Frontal cortex (tissue), 4 donors: ENCODE measurements at places on chromosomes 11 and 22.
A peak's percentile ranks its signal among the peaks of the same experiment; 100 is the strongest.

GRCh38 chr11:75474878-75475766, 42.1 kb upstream of the KLHL35 start:
- DNase-seq = no peak

GRCh38 chr22:24137595-24137994, 43.7 kb upstream of the SUSD2 start:
- no peak for DNase-seq

GRCh38 chr11:86765203-86765602, 35.1 kb upstream of the PRSS23 start:
- no peak for DNase-seq

- no peak for DNase-seq
Measured at GRCh38 chr22:36986242-36986821, 32.9 kb downstream of the TST start.

DNA sequence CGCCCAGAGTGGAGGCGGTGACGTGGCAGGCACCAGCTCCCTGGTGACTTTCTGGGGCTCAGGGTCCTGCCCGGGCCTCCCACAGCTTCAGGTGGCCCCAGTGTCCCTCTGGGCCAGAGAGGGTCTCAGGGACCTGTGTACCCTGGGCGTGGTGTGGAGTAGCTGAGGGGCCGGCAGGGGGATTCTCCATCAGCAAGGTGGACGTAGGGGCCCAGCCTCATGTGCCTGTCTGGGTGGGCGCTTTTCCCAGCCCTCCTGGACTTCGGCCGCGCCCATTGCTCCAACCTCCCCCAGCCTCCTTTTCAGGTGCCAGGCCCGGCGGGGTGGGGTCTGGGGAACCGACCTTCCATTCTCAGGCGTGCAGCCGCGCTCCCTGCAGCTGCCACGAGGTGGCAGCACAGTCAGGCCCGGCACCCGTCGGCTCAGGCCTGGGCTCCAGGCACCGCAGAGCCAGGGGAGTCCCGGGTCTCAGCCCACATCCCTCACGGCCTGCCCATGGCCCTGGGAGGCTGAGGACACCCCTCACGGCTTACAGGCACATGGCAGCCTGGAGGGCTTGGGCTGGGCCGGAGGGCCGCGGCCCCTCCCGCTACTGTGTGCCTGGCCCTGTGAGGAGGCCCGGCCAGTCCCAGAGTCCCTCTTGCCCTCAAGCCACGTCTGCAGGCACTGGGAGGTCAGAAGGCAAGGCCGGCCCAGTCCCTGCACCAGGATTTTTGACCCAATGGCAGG, 19.9 kb upstream of the MUC5B start:
- DNase-seq = peak; percentile 86

GRCh38 chr11:131372234-131372962, 2.0 kb downstream of the NTM start:
- DNase-seq = no peak

- no peak for DNase-seq
Measured at GRCh38 chr11:28144808-28145207, 36.6 kb downstream of the METTL15 start.

DNA sequence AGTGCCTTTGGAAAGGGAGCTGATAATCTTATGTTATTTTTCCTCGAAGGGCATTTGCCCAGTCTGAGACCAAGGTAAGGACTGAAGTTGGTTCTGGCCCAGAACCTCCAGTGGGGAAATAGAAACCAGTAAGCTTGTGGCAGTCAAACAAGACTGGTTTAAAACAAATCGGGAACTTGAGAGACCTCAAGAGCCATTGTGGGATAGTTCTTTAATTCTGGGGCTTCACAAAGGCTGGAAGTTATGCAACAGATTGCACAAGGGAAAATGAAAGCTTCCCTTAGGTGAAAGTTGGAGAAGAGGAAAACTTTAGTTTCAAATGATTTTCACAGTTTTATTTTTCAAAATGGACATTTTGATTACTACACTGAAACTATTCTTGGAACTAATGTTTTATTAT, 33.5 kb upstream of the RAB38 start:
- DNase-seq = no peak

DNA sequence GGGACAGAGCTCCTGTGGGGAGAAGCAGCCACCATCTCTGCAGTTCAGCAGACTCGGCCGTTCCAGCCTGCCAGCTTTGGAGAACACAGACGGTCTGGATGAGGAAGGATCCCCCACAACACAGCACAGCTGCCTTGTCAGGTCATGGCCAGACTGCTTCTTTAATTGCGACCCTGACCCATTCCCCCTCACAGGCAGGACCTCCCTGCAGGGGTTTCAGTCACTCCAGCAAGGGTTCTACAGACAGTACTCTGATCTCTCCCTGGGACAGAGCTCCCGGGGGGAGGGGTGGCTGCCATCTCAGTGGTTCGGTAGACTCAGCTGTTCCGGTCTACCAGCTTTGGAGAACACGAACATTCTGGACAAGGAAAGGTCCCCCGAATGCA, 173.5 kb downstream of the TTC28 start:
- no peak for DNase-seq

- no peak for DNase-seq
Measured at GRCh38 chr11:116255321-116255953, 517.4 kb downstream of the BUD13 start.

DNA sequence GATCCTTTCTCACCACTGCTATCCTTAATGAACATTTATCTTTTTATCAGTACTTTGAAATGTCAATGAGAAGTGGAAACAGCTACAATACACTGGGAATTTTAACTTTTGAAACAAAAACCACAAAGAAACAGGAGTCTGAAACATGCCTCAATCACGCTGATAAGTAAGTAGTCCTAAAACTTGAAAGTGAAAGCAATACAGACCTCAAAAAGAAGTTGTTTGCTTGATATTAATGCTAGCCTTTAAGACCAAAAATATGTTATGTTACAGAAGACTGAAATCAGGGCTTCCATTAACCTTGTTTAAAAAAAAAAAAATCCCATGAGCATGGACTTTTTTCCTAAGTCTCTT, 21.3 kb downstream of the PHF21A start:
- no peak for DNase-seq

DNA sequence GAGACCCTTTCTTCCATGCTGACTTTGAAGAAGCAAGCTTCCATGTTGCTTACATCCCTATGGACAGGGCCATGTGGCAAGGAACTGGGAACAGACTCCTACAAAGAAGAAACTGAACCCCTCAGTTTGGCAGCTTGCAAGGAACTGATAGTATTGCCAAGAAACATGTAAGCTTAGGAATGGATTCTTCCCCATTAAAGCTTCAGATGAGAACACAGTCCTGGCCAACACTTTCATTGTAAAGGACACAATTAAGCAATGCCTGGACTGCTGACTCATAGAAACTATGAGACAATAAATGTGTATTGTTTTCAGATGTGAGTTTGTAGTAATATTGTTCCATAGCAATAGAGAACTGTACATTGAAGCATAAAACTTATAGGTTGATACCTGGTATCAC, 82.4 kb downstream of the AASDHPPT start:
- DNase-seq = no peak

GRCh38 chr11:96126917-96127595, 203.1 kb upstream of the MTMR2 start:
- DNase-seq = no peak

DNA sequence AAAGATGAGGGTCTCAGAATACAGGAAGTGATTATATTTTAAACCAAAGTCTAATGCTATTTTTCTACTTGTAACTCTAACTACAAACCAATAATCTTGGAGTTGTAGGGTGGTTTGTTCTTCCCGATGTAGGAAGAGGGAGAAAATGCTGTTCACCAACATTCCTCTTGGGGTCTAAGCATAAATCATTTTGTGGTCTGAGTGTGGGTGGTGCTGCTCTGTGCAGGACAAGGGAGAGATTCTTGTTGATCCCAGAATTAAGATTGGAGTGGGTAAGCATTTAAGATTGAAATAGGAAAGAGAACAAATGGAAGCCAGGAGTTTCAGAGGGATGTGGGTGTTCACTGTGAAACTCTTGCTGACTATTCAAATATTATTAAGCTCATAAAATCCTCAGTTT, 38.6 kb upstream of the MMP13 start:
- no peak for DNase-seq

DNA sequence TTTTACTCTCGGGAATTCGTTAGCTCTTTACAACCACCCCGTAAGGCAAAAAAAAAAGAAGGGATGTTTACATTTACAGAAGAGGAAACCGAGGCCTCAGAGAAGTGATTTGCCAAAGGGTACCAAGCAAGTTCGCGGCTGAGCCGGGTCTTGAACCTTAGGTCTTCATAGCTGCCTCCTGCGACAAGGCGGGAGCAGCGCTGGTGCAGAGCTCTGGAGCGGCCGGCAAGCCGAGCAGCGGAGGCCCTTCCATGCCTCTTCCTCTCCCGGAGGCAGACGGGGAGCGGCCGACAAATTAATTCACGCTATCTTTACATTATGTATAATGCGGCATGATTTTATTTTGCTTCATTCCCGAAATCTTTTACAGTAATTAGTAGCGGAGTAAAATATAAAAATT, 536.3 kb downstream of the INSC start:
- DNase-seq = no peak

GRCh38 chr11:78311702-78312371, 105.8 kb downstream of the GAB2 start:
- no peak for DNase-seq

DNA sequence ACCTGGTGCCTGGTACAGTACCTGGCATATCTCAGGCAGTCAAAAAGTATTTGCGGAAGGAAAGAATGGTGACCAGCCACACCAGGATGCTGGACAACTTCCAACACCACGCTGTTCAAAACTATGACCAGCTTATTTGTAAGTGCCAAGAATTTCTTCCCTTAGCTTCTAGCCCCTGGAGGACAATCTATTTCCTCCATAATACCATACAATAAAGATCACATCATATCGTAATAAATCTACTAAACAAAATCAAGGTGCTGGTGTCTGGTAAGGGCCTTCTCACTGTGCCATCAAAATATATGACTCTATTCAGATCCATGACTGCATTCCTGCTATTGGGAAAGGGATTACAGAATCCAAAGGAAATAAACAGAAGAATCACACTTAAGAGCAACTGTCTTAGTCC, 51.5 kb downstream of the ALG9 start:
- DNase-seq = no peak

DNA sequence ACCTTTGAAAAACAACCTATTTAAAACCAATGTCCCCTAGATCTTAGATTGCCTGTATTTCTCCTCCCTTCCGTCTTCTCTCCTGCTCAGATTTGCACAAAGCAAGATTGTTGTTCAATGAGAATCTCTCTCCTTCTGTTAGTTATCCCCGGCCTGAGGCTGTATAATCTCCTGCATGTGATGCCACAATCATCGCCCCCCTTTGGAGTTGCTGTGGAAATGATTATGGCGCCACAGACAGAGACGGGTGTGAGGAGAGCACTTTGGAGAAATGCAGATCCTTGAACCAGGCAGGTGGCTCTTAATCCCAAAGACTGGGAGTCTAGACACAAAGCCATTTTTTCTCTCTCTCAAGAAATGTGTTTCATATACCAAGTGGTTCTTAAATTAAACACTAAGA, 941.3 kb downstream of the OPCML start:
- no peak for DNase-seq

DNA sequence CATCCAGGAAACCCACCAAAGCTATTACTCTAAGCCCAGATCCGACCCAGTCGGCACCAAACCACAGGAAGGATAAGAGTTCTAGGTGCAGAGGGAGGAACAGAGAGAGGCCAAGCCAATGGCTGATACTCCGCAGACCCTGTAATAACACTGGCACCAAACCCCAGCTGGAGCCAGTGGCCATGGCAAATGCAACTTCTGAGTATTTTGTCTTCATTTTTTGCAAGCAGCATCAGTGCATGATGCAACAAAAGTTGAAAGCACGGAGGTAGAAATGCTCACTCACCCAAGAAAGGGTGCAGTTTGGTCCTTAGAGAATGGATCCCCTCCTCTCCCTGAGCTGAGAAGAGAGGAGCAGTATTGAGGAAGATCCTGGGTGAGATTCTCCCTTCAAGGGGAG, 2.8 kb downstream of the TMEM121B start:
- no peak for DNase-seq

DNA sequence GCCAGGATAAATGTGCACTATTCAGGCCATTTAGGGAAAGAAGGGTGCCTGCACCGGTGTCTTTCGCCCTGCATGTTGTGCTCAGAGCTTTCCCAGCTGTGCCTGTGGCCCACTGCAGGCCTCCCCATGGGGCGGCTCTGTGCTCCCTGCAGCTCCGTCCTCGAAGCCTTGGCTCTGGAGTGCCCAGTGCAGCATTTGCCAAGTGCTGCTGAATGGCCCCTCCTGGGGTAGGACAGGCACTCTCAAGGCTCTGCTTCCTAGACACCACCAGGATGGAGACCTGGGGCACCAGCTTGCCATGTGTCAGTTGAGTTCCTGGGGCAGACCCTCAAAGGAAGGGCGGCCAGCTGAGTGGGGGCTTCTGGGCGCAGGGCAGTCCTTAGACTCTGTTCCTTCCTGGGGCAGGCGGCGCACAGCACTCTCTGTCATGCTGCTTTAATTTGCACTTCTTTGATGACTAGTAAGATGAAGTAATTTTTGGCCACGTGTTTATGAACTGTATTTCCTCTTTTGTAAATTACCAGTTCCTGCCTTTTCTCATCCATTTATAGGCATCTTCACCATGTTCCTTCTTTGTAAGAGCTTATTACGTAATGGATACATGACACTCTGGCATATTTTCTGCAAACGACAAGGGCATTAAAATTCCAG, 32.1 kb upstream of the GNB1L start:
- DNase-seq = no peak

DNA sequence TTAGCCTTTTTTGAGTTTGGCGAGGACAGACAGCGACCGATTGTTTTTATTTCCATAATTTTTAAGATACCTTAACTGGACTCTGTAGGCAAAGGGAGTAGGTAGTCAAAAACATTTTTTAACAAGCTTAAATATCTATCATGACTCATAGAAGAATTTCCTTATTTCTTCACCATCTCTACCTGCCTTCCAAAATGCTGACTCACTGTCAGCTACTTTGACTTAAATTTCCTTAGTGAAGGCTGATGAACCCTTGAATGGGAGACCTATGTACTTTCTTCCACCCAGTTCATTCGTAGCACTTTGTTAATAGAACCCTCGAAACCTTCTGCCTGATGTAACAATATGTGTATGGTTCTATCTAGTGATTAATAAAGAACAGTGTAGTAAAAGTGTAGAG, 1.1 kb upstream of the MTMR2 start:
- DNase-seq = no peak

GRCh38 chr11:132337819-132338416, 967.5 kb downstream of the NTM start:
- no peak for DNase-seq

GRCh38 chr11:131859538-131860210, 489.3 kb downstream of the NTM start:
- no peak for DNase-seq

- no peak for DNase-seq
Measured at GRCh38 chr11:86623041-86623621, 49.3 kb downstream of the ME3 start.

GRCh38 chr11:89267660-89268302, 90.1 kb downstream of the TYR start:
- DNase-seq = no peak

- no peak for DNase-seq
Measured at GRCh38 chr11:20397281-20397680, 9.8 kb downstream of the PRMT3 start.

- DNase-seq = no peak
Measured at GRCh38 chr11:45313171-45313865, 27.2 kb upstream of the SYT13 start.
